ENCODE measurements at places on chromosomes 6 and 20.

- H3K27me3 ChIP-seq: peaks cover 25% of the 10 kb centered on the region
- no peak overlapping the region for H3K27ac ChIP-seq
- no peaks in the 10 kb centered on the region for H3K36me3 ChIP-seq
- no peak overlapping the region for H3K4me3 ChIP-seq
- no peaks in the 10 kb centered on the region for H3K4me1 ChIP-seq
Observed at GRCh38 chr6:40362859-40363258, 224.3 kb downstream of the LRFN2 start.

- peaks cover 32% of the 10 kb centered on the region for H3K4me1 ChIP-seq
- DNase-seq: peak; percentile 100
- no peaks in the 10 kb centered on the region for H3K27me3 ChIP-seq
- H3K4me3 ChIP-seq: peak within 1 kb of the TSS; percentile 86
- H3K27ac ChIP-seq: peak within 1 kb of the TSS; percentile 97
- H3K36me3 ChIP-seq: peaks cover 33% of the 10 kb centered on the region
Observed at GRCh38 chr6:17706580-17707370, at the start of gene NUP153. Gene NUP153, minus strand, starts transcription at chr6:17706925. Its CDS starts 538 bp downstream, at chr6:17706387.

DNA sequence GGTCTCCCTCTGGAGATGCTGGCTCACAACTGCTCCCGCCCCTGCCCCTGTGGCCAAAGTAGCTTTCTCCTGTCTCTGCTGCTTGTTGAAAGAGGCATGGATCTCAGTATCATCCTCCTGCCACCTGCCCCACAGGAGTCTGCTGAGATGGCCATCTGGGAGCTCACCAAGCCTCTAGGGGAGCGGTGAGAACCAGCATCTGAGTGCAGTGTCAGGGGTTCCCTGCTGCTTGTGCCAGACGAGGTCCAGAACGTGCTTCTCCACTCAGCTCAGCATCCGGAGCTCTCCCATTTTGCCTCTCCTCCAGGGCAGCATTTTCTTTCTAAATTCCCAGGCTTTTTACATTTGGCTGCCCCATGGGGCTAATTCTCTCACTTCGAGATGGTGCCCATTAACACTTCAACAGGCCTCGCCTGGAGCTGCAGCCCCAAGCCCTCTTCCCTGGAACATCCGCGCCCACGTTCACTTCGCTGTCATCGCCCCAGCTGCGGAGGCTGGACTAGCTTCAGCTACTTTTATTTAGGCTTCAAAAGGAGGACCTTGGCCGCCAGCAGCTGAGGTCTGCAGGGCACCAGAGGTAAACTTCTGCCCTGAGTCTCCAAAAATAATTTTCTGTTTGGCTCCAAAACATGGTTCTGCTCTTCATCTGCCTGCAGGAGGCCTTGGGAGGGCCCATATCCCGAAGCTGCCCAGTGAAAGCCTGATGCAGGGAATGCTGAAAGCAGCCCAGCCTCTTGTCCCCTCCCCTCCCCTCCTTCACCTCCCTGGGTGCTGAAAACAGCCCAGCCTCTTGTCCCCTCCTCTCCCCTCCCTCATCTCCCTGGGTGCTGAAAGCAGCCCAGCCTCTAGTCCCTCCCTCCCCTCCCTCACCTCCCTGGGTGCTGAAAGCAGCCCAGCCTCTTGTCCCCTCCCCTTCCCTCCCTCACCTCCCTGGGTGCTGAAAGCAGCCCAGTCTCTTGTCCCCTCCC is 25.2 kb upstream of the MLN start:
- peaks cover 24% of the 10 kb centered on the region for H3K27me3 ChIP-seq
- H3K4me1 ChIP-seq: no peaks in the 10 kb centered on the region
- no peak overlapping the region for H3K4me3 ChIP-seq
- no peak overlapping the region for H3K27ac ChIP-seq
- DNase-seq: no peak
- no peaks in the 10 kb centered on the region for H3K36me3 ChIP-seq

DNA sequence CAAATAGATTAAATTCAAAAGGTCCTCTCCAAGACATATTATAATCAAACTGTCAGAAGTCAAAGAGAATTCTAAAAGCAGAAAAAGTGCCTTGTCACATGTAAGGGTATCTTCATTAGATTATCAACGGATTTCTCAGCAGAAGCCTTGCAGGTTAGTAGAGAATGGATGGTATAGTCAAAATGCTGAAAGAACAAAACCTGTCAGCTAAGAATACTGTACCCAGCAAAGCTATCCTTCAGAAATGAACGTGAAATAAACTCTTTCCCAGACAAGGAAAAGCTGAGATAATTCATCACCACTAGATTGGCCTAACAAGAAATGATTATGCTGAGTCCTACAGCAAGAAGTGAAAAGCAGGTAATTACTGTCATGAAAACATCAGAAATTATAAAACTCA is 92.9 kb downstream of the STXBP5 start:
- peaks cover 49% of the 10 kb centered on the region for H3K36me3 ChIP-seq
- no peaks in the 10 kb centered on the region for H3K27me3 ChIP-seq
- no peak overlapping the region for H3K27ac ChIP-seq
- no peak for DNase-seq

- H3K4me1 ChIP-seq: no peaks in the 10 kb centered on the region
- no peak overlapping the region for H3K27ac ChIP-seq
- peaks cover 2% of the 10 kb centered on the region for H3K27me3 ChIP-seq
- H3K36me3 ChIP-seq: no peaks in the 10 kb centered on the region
- no peak overlapping the region for H3K4me3 ChIP-seq
Observed at GRCh38 chr6:6392214-6393068, 72.0 kb upstream of the F13A1 start.

DNA sequence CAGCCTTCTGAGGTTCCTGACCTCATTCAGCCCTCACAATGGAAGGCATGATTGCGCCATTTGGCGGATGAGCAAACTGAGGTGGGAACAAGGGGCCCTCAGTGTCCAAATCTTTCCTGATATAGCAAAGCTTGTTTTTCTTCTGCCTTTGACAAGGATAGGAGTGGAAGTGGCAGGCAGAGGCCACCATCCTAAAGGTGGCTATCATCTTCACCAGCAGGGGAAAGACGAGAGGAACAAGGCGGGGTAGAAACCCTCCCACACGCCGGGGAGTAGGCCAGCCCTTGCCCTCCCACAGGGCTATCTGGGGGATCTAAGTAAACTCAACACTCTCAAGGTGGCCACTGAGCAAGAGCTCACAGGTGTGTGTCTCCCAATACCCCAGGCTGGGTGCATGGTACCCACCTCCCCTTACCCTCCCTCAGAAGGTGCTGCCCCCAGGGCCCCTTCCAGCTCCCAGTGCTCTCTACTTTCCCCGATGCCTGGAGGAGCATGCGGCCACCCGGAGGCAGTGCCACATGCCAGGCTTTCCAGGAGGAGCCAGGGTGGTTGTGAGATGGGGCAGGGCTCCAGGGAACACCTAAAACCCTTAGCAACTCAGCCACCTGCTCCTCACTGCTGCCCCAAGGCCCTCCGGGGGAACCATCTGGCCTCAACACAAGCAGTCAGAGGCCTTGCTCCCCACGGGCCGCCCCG is 11.2 kb downstream of the SPDEF start:
- no peaks in the 10 kb centered on the region for H3K36me3 ChIP-seq
- no peaks in the 10 kb centered on the region for H3K27me3 ChIP-seq
- no peak overlapping the region for H3K4me3 ChIP-seq
- no peak overlapping the region for H3K27ac ChIP-seq
- DNase-seq: no peak
